ENCODE measurements at places on chromosomes 2 and 18.

DNA sequence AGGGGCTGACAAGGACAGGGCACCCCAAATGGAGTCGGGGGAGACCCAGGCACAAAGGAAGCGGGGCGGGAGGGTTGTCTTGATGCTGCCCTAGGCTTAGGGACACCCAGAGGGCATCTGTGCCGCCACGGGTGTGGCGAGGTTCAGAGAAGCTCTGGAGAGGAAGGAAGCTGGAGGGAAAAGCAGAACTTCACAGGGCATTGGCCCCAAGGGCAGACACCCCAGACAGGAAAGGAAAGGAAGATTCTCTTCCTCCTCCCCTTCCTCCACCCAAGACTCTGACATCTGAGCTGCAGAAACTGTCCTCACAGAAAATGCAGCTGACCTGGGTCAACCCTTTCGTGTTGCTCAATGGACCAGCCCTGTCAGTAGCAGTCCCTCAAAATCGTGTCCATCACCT, 25.6 kb downstream of the DNMT3A start:
- DNase-seq, result no peak

- DNase-seq, result no peak
Measured at GRCh38 chr18:53790786-53791185, 433.7 kb downstream of the MBD2 start.

GRCh38 chr2:42116195-42117181, 52.7 kb upstream of the EML4 start:
- DNase-seq, result no peak

GRCh38 chr2:120454654-120455385, 108.9 kb downstream of the INHBB start:
- no peak for DNase-seq

DNA sequence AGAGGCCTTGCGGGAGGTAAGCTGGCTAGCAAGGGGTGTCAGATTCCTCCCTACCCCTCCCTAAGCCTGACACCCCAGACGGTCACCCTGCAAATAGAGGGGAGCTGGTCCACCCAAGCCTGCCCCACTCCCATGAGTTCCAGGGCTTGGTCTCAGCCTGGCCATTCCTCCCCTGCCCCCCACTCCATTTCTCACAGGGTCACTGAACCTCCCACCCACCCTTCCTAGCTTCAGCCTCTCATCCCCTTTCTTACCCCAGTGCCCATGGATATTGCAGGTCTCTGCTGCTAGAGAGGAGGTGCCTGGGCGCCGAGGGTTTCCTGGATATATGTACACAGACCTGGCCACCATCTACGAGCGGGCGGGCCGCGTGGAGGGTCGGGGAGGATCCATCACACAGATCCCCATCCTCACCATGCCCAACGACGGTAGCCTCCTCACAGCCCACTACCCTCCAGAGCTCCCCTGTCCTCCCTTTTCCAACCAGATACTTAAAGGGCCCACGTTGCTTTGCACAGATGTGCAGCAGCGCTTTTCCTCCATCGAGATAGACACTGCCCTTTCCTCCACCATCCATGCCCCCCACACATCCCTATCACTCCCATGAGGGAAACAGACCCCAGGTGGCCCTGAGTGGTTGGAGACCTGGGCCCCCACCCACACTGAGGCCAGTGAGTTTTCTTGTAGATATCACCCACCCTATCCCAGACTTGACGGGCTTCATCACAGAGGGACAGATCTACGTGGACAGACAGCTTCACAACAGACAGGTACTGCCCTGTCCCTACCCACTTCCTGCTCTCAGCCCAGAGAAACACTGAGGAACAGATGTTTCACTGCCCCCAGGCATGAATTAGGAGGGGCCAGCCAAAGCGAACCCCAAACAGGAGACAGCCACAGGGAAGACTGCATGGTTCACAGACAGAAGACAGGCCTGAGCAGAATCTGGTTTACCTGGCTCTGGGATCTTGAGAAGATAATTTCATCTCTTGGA, 15.2 kb upstream of the ANKRD53 start:
- peak; percentile 64 for DNase-seq

GRCh38 chr2:169818241-169818640, 6.5 kb downstream of the METTL5 start:
- no peak for DNase-seq
